ENCODE measurements at places on chromosomes 6 and 20.

DNA sequence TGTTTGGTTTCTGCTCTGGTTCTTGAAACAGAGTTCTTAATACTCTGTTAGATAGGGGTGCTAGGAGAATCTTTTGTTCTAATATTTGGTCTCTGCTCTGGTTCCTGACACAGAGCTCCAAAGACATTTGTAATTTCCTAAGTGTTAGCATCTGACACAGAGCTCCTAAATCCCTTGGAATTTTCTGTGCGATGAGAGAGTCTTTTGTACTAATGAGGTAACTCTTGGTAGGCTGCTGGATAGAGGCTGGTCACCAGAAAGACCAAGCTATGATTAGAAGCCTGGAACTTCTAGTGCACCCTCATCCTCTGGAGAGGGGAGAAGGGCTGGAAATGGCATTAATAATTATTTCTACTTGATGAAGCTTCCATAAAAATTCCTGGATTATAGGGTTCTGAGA is 7.7 kb upstream of the CD109 start:
- no peak for DNase-seq

DNA sequence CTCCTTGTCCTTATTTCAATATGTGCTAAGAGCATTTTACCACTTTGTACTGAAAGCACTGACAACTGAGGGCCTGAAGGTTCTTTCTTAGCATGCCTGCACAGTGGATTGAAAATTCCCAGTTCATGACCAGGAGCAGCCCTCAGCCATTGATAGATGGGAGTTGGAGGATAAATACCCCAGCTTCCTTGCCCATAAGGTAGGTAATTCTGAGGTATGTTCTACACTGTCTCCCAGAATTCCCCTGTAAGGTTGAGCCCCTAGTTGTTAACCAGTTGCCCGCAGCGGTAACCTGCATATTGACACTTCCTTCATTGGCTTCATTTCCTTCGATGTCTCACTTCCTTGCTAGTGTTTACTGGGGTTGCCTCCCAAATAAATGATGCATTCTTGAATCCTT is 162.0 kb downstream of the CDC5L start:
- no peak for DNase-seq

DNA sequence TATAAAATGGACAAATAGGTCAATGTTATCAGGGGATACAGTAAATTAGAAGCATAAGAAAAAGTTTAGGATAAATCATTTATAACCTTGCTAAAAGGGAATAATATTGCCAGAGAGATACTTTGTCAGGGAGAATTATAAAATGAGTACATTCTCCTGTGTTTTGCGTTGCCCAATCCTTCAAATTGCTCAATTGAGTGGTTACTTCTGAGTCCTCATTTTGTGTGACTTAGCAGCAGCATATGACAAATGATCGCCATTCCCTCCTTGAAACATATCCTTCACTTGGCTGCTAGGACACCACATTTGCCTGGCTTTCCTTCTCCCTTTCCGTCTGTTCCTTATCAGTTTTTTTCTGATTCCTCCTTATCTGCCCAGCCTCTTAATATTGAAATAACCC is 106.7 kb upstream of the FLRT3 start:
- no peak for DNase-seq

GRCh38 chr6:140077827-140078560 is 703.5 kb upstream of the CITED2 start:
- no peak for DNase-seq

DNA sequence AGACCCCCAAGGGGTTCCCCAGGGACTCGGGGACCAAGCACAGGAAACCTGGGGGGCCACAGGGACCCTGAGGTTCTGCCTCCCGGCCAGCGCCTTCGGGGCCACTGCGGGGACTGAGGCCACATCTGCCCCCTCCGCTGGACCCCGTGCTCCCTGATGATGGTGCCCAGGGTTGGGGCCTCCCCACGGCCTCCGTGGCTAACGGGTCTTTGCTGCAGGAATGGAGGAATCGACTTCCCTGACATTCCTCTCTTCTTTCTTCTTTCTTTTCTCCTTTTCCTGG is 330.2 kb downstream of the TAF4 start:
- no peak for DNase-seq

GRCh38 chr6:33170176-33171015 is 21.9 kb downstream of the COL11A2 start:
- no peak for DNase-seq

DNA sequence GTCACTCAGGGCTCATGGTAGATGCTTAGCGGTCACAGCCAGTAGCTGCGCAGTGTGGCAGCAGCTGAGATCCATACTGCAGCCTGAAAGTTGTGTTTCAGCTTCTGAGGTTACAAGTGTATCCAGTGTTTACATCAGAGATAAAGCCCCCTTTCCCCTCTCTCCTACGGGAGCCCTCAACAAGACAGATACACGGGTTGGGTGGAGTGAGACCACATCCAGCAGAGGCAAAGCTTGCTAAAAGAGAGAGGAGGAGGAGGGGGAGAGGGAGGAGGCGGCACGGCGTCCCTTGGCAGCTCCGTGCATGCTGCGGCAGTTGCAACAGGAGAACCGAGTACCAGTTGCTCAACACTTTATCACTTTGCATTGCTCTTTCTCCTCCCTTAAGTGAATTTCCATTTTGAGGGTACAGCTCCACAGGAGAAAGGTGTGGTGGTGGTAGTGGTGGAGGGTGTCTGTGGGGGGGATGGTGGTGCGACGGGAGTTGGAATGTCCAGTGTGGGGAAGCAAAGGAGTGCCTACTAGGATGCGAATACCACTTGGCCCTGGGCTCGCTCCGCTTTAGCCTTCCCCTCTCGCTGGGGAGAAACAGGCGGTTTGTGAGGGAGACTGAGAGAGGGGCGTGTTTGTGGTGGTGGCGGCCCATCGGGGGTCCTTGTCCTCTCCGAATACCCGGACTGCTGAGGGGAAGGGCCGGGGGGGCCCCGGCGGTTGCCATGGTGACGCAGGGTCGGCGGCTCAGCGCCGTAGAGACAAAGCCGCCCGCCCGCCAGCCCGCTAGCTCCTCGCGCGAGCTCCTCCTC is 405 bp upstream of the RNF182 start:
- no peak for DNase-seq

DNA sequence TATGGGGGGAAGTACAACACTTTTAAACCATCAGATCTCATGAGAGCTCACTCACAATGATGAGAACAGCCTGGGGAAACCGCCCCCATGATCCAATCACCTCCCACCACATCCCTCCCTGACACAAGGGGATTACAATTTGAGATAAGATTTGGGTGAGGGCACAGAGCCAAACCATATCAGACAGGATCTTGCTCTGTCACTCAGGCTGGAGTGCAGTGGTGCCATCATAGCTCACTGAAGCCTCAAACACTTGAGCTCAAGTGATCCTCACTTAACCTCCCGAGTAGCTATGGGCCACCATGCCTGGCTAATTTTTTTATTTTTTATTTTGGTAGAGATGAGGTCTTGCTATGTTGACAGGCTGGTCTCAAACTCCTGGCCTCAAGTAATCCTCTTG is 5.1 kb upstream of the IYD start:
- no peak for DNase-seq

GRCh38 chr6:169087443-169088041 is 166.1 kb downstream of the THBS2 start:
- no peak for DNase-seq

DNA sequence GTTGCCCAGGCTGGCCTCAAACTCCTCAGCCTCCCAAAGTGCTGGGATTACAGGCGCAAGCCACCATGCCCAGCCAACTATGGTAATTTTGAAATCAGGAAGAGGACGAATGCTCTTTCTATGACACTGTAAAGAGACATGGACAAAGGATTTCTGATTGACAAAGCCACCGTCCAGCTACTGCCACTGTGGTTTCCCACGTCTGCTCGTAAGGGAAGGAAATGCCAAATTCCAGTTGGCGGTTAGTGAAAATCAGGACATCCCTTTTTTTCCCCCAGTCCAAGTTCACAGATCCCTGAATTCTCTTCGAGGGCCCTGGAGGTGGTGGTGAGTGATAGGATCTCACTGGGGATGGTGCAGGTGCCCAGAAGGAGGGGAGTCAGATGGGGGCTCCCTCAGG is 31.2 kb downstream of the SNAI1 start:
- no peak for DNase-seq

GRCh38 chr20:25382704-25383370 is 7.8 kb downstream of the ABHD12 start:
- no peak for DNase-seq

DNA sequence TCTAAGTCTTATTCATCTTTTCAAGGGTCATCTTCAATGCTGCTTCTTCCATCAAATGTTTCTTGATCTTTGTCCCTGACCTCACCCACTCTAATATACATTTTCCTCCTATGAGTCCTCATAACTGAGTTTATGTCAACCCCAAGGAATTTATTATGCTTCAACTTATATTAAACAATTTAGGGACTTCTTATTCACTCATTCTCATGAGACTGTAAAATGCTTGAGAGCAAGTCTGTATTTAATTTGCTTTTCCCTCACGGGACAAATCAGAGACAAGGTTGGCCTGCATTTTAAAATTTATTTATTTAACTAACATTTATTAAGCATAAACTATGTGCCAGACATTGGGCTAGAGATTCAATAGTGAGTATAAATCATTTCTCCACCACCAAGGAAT is 312.0 kb upstream of the NT5E start:
- no peak for DNase-seq

- no peak for DNase-seq
Measured at GRCh38 chr6:163712981-163713380, 298.5 kb downstream of the QKI start.

GRCh38 chr20:46111028-46111835 is 6.9 kb upstream of the CD40 start:
- no peak for DNase-seq

GRCh38 chr6:35428421-35429149 is 23.6 kb upstream of the FANCE start:
- DNase-seq = no peak

DNA sequence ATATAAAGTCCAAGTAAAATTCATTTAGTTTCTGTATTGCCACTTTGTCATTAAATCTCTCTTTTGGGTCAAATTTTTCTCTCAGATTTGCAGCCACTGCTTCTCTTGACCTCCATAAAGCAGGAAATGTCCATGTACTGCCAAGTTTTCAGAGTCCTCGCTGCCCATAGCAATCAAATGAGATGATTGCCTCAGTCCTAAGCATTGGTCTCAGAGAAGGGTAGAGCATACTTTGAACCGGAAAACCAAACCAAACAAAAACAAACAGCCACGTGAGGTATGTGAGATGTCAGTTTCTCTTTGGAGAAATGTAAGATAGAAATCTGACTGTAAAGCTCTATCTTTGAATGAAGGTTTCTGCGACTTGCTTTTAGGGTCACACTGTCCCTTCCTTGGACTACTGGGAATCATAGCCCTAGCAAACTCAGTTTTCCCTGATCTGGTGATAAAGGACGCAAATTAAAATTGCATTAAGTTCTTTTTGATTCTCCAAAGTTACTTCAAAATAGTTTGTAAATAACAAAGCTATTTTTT is 505.4 kb upstream of the CITED2 start:
- no peak for DNase-seq

DNA sequence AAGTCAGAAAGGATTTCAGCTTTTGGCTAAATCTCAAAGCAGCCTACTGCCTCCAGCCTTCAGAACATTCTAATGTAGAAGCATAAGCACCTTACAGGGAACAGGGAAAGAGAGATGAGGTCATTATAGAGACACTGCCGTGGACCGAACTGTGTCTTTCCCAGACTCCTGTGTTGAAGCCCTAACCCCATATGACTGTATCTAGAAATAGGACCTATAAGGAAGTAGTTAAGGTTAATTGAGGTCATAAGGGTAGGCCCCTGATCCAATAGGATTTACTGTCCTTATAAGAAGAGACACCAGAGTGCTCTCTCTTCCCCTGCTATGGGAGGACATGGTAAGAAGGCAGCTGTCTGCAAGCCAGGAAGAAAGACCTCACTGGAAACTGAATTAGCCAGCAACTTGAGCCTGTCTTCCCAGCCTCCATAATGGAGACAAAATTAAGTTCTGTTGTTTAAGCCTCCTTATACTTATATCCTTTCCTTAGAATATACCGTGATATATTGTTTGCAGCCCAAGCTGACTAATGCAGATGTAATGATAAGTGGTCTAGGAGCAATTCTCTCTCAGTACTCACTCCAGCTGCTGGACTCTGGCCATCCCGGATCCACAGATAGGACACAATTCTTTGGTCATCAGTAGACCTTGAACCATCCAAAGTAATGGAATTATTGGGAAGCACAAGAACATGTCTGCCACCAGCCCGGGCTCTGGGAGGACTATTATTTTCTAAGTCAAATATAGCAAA is 71.4 kb downstream of the ALDH5A1 start:
- no peak for DNase-seq

DNA sequence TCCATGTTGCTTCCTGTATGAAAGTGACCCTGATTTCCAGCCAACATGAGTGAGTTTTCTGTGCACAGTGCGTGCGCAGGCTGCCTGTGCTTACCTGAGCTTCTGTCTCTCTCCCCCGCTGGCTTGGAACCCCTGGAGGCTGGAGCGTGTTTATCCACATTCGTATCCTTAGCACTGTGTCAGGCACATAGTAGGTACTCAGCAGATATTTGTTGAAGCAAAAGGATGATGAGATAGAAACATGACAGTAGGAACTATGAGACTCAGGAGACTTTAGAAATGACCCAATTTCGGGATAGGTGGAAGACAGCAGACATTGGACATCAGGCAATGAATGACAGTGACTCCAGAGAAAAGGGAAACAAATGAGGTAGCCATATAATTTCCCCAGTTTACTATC is 15.2 kb downstream of the TUBB2B start:
- no peak for DNase-seq

DNA sequence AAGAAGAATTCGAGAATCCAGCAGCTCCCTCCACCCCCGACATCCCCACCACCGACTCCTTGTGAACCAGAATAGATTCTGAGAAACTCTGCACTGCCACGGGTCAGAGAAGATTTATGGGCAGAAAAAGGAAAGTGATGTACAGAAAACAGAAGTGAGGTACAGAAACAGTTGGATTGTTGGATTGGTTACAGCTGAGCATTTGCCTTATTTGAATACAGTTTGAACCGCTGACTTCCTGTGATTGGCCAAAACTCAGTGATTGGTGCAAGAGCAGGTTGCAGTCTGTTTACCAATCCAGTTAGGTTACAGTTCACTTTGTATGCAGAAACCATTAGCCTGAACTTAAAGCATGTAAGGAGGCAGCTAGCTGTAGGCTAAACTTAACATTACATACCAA is 131.2 kb upstream of the HDDC2 start:
- DNase-seq = no peak

- DNase-seq = no peak
Measured at GRCh38 chr6:129731428-129731827, 21.5 kb upstream of the ARHGAP18 start.

DNA sequence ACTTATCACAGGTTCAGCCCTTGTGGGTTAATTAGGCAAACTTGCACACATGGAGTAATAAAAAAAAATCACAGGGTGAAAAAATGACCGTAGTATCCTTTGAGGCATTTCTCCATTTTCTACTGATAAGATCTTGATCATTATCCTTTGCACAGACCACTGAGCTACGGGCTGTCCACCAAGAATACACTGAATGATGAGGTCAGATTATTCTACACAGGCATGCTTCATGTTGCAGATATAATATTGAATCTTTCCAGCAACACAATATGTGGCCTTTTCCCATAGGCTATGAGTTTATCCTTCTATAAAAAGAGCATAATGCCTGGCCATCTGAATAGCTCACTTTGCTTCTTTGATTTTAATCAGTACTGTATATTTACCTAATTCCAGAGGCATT is 168.9 kb downstream of the FRK start:
- DNase-seq = no peak
